ENCODE measurements at places on chromosomes 11 and 22. TPM values are rescaled to one million over a fixed set of nuclear protein-coding genes. Genes with fewer than 3 reads are reported as not detected.

DNA sequence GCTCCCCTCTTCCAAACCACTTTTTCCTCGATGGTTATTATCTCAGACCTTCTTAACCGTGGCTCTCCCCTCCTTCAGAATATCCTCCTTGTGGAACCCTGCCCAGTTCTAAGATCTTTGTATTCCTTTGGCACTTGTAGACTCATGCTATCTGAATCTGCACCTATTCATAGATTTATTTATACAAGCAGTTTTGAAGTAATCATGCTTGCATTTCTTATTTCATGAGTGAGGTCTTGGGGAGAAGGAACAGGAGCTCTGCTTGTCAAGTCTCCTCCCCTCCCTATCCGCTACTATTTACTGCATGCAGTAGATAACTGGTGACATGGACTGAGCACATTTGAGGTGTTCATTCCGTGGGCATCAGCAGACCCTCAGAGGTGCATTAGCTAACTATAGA is 5.4 kb upstream of the MADD start:
- DNase-seq, result no peak

USP2 gene
- 1.6 TPM for total RNA-seq

DNA sequence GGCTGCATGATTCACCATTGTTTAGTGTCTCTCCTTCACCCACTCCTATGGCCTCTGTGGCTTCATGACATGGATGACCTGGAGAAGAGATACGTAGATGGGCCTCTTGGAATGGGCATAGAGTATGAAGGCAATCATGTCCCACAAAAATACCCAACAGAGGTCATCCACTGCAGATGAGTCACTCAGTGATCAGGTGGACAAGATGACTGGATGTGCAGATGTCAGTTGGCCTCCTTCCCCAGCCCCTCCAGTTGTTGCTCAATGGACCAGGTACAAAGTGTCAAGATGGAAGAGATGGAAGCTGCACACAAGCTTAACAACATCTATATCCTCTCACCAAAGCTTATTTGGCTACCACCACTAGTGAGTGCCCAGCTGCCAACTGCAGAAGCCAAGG is 41.0 kb upstream of the CLPB start:
- no peak for DNase-seq

SPDYC gene
- total RNA-seq, result not detected

DNA sequence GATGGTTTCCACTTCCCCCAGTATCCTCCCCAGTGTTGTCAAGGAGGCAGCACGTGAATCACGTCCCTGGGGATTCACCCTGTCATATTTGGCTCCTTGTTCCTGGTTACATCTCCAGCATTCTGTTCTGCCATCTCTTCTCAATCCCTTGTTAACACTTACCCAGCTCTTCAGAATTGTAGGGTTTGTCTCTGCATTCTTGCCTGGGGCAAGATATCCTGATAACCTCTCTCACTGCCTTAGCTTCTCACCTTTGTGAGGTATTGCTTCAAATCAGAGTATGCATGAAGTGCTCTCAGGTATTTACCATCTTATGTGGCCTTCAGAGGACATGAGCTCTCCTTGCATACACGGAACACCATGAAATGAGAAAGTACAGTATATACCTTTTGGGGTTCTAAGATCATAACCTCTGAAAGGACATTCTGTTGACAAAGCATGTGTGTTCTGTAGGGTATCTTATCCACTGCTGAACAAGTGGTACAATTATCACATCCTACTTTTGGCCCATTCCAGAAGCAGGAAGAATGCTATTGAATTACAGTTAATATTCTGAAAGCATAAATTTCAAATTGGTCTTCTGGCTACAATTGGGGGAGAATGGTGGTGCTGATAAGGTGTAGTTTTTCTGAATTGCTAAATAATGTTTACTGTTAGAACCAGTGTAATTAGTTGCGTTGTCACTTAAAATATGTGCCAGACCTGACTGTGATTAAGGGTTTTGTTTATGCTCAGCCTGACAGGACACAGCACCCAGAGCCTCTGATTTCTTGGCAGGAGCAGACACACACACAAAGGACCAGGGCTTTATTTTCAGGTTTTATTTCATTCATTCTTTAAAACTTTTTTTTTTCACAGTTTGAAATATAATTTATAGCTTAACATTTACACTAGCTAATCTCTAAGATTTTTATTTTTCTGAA is 32.7 kb downstream of the VSTM5 start:
- no peak for DNase-seq

DNA sequence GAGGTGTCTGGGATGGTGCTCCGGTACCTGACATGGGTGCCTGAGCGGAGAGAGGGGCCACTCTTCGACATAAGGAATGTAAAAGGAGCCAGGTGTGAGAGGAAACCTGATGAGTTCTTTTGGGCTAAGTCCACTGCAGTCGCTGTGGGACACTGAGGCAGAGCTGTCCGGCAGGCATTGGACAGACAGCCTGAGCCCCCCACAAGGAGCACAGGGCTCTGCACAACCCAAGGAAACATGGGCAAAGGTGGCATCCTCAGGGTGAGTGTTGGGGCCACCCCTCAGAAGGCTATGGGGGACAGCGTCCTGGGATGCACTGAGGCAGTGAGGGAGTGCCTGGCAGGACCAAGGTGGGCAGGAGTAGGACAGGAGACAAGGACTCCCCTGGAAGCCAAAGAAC is 57.7 kb upstream of the EMID1 start:
- DNase-seq, result no peak

DNA sequence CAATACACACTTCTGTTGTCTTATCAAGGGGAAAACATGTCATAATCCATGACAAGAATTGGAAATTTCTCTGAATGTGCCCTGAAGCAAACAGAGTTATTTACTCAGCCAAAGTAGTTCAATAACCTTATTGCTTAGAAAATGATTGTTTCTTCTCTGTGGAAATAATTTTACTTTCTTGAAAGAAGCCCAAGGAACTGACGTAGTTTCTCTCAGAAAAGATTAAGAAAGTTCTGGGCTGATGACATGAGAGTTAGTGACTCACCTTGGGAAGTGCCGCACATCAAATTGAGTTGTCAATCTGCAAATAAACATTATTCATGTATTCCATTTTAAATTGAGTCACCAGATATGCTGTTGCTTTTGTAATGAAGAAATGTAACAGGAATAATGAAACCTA is 418.6 kb upstream of the LRRC4C start:
- DNase-seq, result no peak

MPEG1 gene
- not detected for total RNA-seq

APOL4 gene
- total RNA-seq, result not detected

DNA sequence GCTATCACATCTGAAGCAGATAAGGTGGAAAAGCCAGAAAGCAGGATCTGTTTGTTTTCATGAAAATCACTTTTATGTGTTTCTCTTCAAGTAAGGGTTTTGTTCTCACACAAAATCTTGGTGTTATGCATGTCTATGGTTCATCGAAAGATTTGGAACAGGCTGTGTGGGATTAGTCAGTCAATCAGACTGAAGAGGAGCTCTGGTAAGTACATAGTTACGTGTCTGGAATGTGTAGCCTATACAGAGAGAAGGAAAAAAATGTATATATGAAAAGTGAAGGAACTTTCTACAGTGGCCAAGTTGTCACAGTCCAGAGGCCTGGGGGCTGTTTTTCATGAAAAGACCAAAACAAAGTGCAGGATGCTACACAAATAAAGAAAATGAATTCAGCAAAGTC is 156.7 kb downstream of the CNTN5 start:
- DNase-seq, result no peak

- DNase-seq, result peak; percentile 79
Measured at GRCh38 chr11:118251858-118252652, at the start of gene MPZL3. Gene MPZL3 (minus strand): TSS chr11:118252365. CDS start chr11:118252294, 71 bp downstream.

PANX3 gene
- total RNA-seq, result not detected

GRCh38 chr11:12042215-12042676 is 33.8 kb upstream of the DKK3 start:
- DNase-seq, result peak; percentile 99

DNA sequence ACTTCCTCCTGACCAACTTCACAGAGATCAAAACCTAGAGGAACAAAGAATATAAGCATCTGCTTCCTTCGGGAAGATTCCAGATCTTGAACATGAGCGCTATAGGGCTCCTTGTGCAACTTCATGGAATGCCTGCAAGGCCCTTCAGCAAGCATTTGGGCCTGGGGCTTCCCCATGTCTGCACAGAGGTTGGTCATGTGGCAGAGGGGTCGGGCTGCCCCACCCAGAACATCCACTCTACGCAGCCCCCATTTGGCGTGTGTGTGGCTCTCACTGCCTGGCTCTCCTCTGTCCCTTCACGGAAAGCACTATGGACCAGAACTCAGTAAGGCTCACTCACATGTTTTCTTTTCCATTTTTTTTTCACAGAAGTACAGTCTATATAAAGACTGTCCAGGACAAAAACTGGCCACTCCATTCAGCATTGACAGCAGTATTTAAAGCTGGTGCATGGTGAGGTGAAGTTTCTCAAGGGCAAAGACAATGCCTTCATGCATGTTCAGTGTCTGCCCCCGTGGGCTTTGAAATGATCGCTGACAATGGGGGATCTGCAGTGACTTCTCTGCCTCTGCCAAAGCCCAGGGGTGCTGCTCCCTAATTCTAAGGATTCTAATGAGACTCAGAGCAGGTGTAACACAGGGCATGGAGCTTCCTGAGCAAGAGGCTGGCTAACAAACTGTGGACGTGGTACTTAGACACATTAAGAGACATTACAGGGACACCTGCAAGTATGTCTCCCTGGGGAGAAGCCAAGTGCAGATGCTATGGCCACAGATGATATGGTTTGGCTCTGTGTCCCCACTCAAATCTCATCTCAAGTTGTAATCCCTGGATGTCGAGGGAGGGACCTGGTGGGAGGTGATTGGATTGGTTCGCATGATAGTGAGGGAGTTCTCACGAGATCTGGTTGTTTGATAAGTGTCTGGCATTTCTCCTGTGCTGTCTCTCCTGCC is 66.5 kb upstream of the PITPNB start:
- DNase-seq, result no peak

GRCh38 chr22:27581688-27582087 is 219.9 kb downstream of the MN1 start:
- no peak for DNase-seq

- no peak for DNase-seq
Measured at GRCh38 chr11:60910281-60910687, 3.7 kb upstream of the TMEM109 start.

- DNase-seq, result no peak
Measured at GRCh38 chr11:57359396-57359795, 21.2 kb downstream of the P2RX3 start.

- no peak for DNase-seq
Measured at GRCh38 chr11:953512-953911, 27.8 kb downstream of the AP2A2 start.

DNA sequence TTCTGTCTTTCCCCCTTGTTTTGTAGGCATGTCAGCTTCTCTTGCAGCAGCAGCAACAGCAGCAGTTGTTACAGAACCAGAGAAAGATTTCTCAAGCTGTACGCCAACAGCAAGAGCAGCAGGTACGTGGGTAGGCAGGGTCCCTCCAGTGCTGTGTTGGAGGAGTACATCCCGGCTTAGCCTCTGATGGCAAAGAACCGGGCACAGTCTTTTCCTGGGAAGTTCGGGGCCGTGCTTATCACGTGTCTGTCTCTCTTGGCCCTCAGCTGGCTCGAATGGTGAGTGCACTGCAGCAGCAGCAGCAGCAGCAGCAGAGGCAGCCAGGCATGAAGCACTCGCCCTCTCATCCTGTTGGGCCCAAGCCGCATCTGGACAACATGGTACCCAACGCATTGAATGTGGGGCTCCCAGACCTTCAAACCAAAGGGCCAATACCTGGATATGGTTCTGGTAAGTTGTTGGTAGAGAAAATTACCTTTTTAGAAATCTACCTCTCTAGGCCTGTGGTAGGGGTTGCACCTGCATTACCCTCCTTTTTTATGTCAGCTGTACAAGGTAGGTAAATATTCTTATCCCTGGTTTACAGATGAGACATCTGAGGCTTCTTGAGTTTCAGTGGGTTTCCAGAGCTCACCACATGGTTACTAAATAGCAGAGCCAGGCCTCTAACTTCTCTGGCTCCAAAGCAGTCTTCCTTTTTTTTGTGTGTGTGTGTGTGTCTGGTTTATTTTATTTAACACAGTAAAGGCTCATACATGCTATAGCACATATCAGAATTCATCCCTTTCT is 45.2 kb upstream of the ADSL start:
- no peak for DNase-seq

DNA sequence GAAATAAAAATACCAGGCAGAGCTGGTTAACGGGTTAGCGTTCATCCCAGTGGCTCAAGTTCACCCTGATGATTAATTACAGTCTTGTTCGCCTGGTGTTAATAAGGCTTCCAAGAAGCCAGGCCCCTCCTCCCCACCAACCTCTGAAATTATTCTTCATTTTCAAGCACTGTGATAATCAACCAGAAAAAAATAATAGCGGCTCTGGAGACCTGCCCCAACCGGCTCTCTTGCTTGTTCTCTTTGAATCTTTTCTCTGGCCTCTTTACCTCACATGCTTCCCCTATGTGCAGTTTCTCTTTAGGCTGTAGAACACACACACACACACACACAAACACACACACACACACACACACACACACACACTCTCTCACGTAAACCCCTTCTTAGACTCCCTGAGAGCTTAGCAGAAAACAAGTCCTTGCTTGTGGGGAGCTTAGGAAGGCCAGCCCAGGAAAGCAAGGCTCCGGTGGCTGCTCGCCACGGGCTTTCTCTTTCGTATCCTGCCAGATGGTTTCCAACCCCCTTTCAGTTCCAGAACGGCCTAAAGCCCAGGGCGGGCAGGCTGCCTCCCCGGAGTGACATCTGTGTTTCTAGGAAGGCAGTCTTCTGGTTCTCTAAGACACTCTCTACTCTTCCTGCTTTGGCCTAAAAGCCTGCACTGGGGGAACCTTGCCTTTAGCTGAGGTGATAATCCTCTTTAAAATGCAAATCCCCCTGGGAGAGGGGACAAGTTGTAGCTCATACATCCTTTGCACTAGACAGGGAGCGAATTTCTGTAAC is 106.4 kb upstream of the SESN3 start:
- DNase-seq, result no peak

MEI1 gene
- total RNA-seq, result 3.4 TPM
